DMS153 (cell line): ENCODE measurements at places on chromosomes 3 and 15.

GRCh38 chr3:144028798-144029411 lies 57.3 kb downstream of the DIPK2A start:
- no peak for DNase-seq

GRCh38 chr15:59924812-59925522 lies 79.1 kb upstream of the FOXB1 start:
- DNase-seq = no peak

DNA sequence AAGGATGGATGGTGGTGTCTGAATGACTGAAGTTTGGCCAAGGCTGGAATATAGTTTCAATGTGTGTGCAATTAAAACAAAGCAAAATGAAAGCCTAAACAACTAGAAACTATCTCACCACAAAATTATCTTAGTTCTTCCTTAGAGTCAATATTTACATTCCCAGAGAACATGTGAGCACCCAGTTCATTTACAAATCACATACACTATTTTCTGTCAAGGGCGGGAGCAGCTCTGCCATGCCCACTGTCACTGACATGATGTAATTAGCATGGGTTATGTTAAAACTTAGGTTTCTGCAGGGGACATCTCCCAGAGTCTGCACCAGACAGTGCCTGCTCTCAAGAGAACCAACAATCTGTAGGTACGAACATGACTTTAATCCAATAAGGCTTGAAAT lies 65.0 kb downstream of the PDZRN3 start:
- no peak for DNase-seq

DNA sequence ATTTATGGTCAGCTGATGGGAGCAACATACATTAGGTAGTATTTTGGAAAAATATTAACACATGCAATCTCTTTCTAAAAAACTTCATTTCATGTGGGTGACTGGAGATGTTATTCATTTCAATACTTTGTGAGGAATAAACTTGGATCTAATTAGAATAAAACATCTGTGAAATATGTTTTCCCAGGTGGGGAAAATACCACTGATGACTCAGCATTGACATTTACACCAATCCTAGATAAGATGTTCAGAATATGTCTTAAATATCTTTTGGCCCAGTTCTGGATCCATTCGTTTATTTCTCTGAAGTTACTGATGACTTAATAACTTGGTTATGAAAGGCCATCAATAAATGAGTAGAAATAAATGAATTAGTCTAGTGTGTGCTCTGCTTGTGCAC lies 247.6 kb downstream of the CHST2 start:
- DNase-seq = no peak

GRCh38 chr3:129936757-129937156 lies 37.8 kb upstream of the TRH start:
- peak; percentile 16 for DNase-seq

- no peak for DNase-seq
Measured at GRCh38 chr3:191634902-191635301, 173.9 kb downstream of the PYDC2 start.

GRCh38 chr15:93478947-93479346 lies 389.9 kb upstream of the RGMA start:
- no peak for DNase-seq

- DNase-seq = no peak
Measured at GRCh38 chr3:97479740-97480139, 284.8 kb upstream of the ARL6 start.

DNA sequence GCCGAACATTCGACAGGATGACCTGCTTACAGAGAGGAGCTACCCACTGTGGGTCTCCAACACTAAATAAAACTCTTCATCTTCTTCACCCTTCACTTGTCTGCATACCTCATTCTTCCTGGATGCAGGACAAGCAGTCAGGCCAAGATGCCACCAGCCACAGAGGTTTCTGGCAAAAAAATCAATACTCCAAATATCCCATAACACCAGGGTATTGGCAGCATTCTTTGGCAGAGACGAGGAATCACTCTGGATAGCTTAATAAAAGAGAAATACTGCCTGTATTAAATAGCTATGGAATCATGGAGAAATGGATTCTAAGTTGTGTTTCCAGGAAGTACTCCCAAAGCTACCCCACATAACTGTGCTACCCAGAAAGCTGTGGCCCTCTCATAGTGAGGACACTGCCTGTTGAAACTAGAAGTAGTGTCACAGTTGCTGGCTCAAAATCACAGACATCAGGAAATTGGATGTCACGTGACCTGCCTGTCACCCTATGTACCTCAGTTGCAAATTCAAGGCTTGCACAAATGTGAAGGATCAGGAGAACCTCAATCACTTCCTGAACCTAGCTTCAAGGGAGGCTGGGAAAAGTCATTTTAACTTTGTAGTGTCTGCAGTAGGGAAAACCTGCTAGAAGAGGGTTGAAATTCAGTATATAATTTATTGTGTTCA lies 11.0 kb upstream of the LRRC31 start:
- no peak for DNase-seq

- no peak for DNase-seq
Measured at GRCh38 chr15:79007066-79007465, 62.2 kb upstream of the CTSH start.

DNA sequence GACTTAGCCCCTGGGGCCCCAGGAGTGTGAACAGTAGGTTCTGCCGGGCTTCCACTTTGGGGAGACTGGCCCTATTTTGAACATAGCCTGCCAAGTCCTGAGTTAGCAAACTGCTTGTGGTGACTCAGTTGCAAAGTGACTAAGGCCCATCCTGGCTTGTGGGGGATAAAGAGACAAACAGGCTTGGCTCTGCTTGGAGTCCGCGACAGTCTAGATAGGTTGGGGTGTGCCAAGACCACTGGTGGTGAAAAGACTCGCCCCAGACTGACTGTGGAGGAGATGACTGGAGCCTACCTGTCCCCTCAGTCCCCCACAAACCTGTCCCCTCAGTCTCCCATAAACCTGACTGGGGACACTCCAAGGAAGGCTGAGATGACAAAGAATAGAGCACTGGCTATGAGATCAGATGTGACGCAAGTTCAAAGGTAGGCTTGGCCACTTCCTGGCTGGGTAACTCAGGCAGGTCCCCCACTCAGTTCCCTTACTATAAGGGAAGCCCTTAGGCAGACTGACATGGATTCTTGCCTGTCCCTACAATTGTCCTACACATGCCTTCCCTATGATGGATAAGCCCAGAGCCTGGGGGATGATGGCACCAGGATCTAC lies 4.3 kb downstream of the DNASE1L3 start:
- no peak for DNase-seq

DNA sequence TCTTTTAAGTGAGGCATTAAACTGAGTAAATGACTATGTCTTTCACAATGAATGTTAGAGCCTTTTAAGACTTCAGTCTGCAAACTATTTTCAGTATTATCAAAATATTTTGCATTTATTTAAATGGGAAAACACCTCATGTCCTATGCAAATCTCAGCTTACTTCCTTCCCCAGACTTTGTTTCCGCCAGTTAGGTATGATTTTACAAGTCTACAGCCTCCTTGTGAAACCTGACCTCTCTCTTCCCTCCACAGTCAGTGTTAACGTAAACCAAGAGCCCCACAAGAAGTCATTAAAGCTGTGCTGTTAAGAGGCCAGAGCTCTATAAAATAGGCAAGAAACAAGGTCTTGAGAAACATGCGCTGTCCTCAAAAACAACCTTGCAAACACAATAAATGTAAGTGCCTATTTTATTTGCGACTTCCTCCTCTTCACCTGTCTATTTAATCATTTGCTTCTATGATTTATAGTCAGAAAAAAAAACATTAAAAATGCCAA lies 48.3 kb downstream of the PRTG start:
- DNase-seq = no peak

DNA sequence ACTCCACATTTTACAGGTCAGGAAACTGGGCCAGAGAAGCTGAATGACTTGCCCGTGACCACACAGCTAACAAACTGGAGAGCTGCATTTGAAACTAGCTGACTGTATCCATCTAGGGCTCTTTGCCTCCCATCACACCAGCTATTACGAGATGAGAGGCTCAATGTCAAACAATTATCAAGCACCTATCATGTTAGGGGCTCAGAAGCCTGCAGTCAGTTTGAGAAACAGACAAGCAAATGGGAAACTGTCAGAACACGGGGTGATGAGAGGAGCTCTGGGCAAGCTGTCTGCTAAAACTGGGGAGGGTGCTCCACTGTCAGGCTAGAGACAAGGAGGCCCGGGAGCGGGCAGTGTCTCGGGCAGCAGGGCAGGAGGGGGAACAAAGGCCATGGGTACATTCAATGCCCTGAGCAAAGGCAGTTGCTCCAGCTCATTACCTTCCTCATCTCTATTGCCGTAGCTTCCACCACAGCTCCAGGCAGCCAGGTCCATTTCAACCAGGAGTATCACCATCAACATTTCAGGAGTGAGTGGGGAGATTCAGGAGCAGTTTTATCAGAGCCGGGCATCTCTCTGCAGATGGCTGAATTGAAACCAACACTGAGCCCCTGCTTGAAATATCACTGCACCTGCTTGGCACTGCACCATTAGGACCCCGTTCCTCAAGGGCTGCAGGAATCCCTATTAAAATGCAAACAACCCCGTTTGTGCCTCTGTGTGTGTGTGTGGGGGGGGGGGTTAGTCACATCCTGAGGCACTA lies 122.6 kb downstream of the RAB11A start:
- DNase-seq = no peak

GRCh38 chr3:143203142-143203541 lies 83.6 kb downstream of the CHST2 start:
- DNase-seq = no peak

DNA sequence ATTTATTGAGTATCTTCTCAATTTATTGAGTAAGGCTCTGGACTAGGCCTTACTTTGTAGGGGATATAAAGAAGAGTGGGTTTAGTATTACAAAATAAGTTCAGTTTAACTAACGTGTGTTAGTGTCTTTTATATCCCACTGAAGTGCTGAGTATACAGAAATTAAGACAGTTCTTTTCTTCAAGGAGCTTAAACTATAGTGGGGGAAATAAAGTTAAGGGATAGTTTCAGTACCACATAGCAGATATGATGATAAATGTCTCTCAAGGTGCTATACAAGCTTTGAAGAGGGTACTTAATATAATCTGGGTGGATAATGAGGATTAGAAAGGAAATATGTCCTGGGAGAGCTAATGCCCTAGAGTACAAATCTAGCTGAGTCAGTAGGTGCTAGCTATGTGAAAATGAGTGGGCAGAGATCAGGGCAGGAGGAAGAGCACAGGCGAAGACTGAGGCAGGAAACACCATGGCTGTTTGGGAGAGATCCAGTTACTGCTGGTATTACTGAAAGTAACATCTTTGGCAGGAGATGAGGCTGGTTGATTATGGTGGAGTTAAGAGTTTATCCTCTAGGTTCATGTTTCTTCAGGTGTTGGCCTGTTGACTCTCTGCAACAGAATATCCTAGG lies 46.0 kb downstream of the TEX9 start:
- no peak for DNase-seq

- no peak for DNase-seq
Measured at GRCh38 chr15:88636654-88637053, 2.2 kb upstream of the ISG20 start.

DNA sequence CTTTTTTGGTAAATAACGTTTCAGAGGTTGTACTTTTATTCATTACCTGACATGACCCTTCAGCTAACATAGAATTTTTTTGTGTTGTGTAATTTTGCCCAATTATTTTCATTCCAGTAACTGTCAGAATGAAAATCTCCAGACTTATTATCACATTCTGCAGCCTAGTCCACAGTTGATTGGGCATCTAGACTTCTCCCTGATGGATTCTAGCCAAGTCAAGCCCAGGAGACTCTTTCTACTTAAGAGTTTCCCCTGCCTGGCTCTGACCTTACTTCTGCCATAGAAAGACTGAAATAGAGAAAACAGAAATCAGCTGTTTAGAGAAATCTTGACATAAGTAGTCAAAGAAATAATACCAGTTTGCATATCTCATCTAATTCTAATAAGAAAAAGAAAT lies 82.9 kb upstream of the CDAN1 start:
- DNase-seq = no peak

GRCh38 chr3:45952456-45952855 lies 9.2 kb downstream of the CXCR6 start:
- no peak for DNase-seq

- DNase-seq = no peak
Measured at GRCh38 chr15:27677951-27678350, 421.2 kb downstream of the OCA2 start.

GRCh38 chr15:68877626-68878025 lies 52.7 kb upstream of the SPESP1 start:
- no peak for DNase-seq

DNA sequence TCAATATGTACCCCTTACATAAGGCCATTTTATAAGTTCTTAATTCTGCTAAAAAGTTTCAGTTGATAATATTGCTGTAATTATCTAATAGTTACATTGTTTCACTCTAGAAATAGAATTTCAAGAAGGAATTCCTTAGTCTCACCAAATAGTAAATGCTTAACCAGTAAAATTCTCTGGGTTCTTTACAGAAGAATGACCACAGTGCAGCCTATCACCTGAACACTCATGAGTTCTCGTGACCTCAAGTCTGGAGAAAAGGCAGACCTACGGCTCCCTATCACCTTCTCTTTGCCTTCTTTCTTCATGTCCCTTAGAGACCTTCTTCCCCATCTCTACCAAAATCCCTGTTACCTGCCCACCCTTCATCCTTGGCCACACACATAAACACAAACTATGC lies 30.9 kb downstream of the CCDC191 start:
- no peak for DNase-seq

DNA sequence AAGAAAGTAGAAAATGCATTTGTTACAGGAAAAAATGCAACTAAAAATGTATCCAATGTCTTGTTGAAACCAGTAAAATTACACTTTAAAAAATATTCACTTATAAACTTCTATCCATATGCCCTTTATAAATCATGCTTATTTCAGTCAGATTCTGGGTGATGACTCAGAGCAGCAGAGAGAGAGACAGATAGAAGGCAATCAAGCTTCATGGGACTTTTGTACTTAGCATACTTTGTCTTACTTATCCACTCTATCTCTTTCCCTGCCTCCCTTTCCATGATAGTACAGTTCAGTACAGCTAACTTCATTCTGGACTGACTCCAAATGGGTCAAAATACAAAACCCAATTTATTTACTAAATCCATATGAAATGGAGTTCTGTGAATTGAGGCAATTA lies 1438.2 kb downstream of the ZPLD1 start:
- no peak for DNase-seq

GRCh38 chr15:84949043-84949442 lies 32.6 kb upstream of the PDE8A start:
- no peak for DNase-seq

- DNase-seq = no peak
Measured at GRCh38 chr3:42980209-42980608, 1.1 kb downstream of the GASK1A start.

DNA sequence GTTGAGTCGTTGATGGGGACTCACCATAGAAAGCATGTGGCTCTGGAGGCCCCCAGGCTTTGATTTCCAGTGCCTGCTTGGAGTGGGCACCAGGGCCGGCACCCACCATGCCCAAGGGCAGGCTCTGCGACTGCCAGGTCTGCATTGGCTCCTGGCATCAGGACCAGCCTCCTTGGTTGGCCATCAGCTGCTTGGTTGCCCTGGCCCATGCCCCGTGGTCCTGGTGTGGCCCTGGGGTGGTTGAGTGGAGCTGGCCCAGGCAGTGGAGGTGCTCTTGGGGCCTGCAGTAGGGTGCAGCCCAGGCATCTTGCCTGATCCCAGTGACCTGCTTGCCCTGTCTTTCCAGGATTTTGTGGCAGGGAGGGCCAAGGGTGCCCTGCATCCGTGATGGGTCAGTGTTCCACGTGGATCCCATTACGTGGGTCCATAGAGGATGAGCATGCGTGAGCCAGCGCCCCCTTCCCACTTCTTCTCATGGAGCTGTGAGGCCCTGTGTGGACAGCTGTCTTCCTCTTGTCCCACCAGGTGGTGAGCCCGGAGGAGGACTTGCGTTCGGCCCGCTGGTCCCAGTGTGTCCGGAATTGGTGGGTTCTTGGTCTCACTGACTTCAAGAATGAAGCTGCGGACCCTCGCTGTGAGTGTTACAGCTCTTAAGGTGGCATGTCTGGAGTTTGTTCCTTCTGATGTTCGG lies 187.0 kb downstream of the UBE3A start:
- DNase-seq = no peak
